ENCODE measurements at places on chromosomes 2 and 18. TPM values are rescaled to one million over a fixed set of nuclear protein-coding genes. Genes with fewer than 3 reads are reported as not detected.

DNA sequence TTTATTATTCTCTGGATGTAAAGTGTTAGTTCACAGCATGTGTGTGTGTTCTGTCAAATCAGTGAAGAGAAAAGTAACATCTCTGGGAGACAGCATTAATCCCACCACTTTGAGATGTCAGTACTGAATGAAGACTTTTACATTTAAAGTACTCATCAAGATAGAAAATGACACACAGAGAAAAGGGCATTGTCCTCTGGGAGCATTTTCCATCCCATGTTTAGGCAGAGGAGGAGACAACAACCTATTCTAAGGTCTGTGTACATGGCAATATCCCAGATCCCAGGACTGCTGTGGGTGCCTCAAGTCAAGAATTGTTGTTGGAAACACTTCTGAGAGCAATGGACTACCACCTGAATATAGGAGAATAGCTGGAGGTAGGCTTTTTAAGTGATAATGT, 201.5 kb downstream of the PPP1R1C start:
- no peaks in the 10 kb centered on the region for H3K4me1 ChIP-seq
- H3K27me3 ChIP-seq, result no peaks in the 10 kb centered on the region
- DNase-seq, result no peak
- no peak overlapping the region for H3K27ac ChIP-seq
- no peak overlapping the region for H3K4me3 ChIP-seq

GRCh38 chr2:232512602-232513001, 7.6 kb upstream of the PRSS56 start:
- no peaks in the 10 kb centered on the region for H3K36me3 ChIP-seq
- H3K27me3 ChIP-seq, result no peaks in the 10 kb centered on the region
- no peak overlapping the region for H3K27ac ChIP-seq

- DNase-seq, result no peak
- H3K27me3 ChIP-seq, result no peaks in the 10 kb centered on the region
- H3K4me1 ChIP-seq, result no peaks in the 10 kb centered on the region
- H3K27ac ChIP-seq, result no peak overlapping the region
- no peak overlapping the region for H3K4me3 ChIP-seq
- no peaks in the 10 kb centered on the region for H3K36me3 ChIP-seq
Observed at GRCh38 chr2:223865907-223866508, 28.6 kb upstream of the AP1S3 start.

DNA sequence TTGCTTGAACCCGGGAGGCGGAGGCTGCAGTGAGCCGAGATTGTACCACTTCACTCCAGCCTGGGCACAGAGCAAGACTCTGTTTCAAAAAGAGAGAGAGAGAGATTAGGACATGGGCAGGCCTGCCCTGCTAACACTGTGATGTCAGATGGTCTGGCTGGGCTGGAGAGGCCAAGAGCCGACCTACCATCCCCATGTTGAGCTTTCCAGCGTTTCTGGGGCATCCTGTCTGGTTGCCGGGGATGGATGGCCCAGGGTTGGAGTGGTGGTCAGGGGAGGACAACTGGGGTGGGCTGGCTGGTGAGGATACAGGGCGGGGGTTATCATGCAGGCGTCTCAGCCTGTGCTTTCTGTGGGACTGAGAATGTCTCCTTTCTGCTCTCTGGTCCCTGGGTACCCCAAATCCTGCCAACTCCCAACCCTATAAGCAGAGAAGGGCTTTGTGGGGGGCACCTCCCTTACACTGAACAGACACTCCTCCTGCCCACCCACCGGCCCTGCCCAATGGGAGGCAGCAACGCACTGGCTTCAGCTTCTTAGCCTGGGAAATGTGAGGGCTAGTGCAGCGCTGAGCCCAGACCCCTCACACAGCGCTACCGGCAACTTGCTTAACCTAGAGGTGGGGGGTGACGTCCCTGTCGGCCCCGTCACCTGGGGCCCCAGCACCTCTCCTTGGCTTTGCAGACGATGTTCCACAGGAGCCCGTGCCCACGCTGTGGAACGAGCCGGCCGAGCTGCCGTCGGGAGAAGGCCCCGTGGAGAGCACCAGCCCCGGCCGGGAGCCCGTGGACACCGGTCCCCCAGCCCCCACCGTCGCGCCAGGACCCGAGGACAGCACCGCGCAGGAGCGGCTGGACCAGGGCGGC, 5.4 kb downstream of the SNORC start:
- H3K4me1 ChIP-seq, result peaks cover 7% of the 10 kb centered on the region
- no peaks in the 10 kb centered on the region for H3K36me3 ChIP-seq
- H3K27ac ChIP-seq, result no peak overlapping the region
- DNase-seq, result peak; percentile 78
- H3K27me3 ChIP-seq, result no peaks in the 10 kb centered on the region

DNA sequence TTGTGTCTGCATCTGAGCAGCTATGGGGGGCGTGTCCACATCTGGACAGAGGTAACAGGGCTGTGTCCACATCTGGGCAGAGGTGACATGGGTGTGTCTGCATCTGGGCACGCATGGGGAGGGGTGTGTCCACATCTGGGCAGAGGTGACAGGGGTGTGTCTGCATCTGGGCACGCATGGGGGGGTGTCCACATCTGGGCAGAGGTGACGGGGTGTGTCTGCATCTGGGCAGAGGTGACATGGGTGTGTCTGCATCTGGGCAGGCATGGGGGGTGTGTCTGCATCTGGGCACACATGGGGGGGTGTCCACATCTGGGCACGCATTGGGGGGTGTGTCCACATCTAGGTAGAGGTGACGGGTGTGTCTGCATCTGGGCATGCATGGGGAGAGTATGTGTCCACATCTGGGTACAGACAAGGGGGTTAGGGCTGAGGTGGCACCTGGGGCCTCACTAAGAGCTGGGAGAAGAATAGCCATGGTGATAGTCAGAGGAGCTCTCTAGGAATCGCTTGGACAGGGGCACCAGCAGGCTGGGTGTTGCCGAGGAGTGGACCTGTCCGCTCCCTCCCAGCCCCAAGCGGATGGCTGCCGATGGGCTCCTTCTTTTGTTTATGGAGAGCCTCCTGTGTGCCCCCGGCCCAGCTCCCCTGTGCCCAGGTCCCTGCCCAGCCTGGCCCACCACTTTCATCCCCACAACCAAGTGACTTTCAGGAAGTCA, 177.8 kb downstream of the EIPR1 start:
- H3K4me1 ChIP-seq, result peaks cover 3% of the 10 kb centered on the region
- peaks cover 6% of the 10 kb centered on the region for H3K36me3 ChIP-seq
- H3K4me3 ChIP-seq, result no peak overlapping the region
- H3K27ac ChIP-seq, result no peak overlapping the region

DNA sequence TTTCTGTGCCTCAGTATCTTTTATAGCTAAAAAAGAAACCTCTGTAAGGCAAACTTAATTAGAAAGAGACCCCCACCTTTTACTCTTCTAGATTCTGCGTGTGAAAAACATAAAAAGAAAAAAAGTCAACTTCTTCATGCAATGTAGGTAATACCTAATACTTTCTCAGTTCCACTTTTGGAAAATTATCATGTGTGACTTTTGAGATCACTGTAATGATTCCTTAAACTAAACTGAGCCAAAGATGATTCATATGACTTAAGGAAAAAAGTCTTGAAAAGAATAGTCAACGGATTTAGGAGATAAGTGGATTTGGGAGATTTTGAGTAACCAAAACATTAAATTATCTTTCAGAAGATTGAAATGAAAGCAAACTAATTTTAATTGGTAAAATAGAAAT, 48.9 kb downstream of the PLEKHA3 start:
- H3K4me1 ChIP-seq, result peaks cover under 1% of the 10 kb centered on the region
- no peaks in the 10 kb centered on the region for H3K27me3 ChIP-seq
- DNase-seq, result no peak
- no peak overlapping the region for H3K27ac ChIP-seq

GRCh38 chr2:41920812-41921211, 127.0 kb upstream of the PKDCC start:
- H3K4me1 ChIP-seq, result no peaks in the 10 kb centered on the region
- H3K27me3 ChIP-seq, result no peaks in the 10 kb centered on the region
- no peak for DNase-seq
- H3K27ac ChIP-seq, result no peak overlapping the region

DNA sequence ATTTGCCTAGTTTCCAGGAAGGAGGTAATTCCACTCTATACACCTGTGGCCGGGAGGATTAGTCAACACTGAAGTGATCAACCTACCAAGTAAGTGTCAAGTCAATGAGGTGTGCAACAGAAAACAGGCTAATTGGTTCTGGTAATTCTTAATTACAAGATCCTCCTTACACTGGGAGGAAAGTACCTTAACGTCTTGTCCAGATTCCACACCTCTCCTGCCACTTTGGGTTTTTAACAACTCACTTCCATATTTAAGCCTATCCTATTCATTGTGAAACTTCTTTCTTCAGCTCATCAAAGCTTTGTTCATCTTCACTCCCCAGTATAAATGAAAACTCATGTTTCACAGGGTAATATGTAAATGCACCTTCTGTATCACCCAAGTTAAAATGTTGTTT, 22.0 kb upstream of the MAP4K4 start:
- no peak overlapping the region for H3K4me3 ChIP-seq
- no peak overlapping the region for H3K27ac ChIP-seq
- no peaks in the 10 kb centered on the region for H3K4me1 ChIP-seq
- no peaks in the 10 kb centered on the region for H3K27me3 ChIP-seq
- DNase-seq, result no peak

DNA sequence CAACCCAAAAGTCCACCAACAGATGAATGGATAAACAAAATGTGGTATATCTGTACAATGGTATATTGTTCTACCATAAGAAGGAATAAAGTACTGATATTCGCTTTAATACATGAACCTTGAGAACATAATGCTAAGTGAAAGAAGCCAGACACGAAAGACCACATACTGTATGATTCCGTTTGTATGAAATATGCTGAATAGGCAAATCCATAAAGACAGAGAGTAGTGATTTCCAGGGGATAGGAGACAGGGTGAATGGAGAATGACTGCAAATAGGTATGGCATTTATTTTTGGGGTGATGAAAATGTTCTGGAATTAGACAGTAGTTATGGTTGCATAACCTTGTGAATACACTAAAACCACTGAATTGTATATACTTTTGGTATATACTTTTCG, 28.6 kb upstream of the IHH start:
- no peaks in the 10 kb centered on the region for H3K4me1 ChIP-seq
- no peaks in the 10 kb centered on the region for H3K36me3 ChIP-seq
- no peak for DNase-seq
- H3K27me3 ChIP-seq, result no peaks in the 10 kb centered on the region

DNA sequence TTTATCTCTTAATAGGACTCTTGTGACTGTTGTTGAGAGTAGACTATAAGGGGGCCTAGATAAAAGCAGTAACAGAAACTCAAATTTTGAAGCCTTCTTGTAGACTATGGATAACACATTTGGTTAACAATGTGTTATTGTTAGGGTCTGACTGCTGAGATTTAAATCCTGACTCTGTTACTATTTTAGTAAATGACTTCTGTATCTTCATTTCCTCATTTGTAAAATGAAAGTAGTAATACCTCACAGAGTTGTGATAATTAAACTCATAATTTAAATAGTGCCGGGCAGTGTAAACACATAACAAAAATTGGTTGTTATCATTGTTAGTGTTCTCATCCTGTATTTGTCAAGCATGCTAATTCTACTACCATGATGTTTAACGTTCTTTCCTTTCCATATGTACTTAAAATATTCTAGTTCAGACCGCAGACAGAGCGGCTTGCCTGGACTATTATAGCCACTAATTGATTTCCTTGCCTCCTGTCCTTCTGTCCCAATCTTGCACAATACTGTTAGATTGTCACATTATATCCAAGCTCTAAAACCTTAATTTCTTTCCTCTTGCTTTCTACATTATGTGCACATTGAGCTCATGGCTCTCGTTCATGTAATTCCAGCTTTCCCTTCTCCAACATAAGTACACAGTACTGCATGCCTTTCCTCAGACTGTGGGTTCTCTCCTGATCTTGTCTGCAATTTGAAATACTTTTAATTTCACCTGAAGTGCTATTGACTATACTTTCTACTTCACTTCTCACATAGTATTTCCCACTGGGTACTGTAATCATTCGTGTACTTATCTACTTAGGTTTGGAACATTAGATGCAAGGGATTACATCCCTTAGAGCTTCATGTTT, 48.4 kb downstream of the RBBP8 start:
- H3K36me3 ChIP-seq, result peaks cover 5% of the 10 kb centered on the region
- no peaks in the 10 kb centered on the region for H3K27me3 ChIP-seq
- H3K4me1 ChIP-seq, result peaks cover 5% of the 10 kb centered on the region
- no peak overlapping the region for H3K4me3 ChIP-seq
- DNase-seq, result no peak

DNA sequence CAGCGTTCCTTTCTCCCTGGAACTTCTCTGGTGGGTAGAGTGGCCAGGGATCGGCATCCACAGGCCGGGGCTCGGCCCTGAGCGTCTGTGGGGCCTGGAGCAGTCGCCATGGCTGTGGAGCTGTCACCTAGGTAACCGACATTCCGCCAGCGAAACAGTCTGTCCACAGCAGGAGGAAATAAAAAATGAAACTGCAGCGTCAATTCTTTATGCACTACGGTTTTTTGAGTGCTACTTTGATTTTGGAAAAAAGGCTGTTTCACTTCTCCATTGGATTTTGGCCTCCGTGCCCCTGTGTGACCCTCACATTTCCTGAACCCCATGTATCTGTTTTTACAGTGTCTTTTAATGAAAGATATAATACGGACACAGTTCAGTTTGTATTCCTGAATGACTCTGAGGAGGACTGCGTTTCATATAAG, 163.4 kb downstream of the LDLRAD4 start:
- H3K36me3 ChIP-seq, result no peaks in the 10 kb centered on the region
- H3K27ac ChIP-seq, result peak overlapping the region; percentile 76
- peak; percentile 86 for DNase-seq
- H3K4me3 ChIP-seq, result peak overlapping the region; percentile 23
- H3K27me3 ChIP-seq, result no peaks in the 10 kb centered on the region

- H3K27ac ChIP-seq, result no peak overlapping the region
- no peak overlapping the region for H3K4me3 ChIP-seq
- no peaks in the 10 kb centered on the region for H3K36me3 ChIP-seq
Observed at GRCh38 chr18:45785134-45785533, 40.3 kb upstream of the SIGLEC15 start.

Gene KCNJ3
- total RNA-seq, result not detected

Gene LTBP1
- 11.5 TPM for total RNA-seq

Gene NDUFS1
- 30.4 TPM for total RNA-seq

Gene INPP5D
- total RNA-seq, result 48.4 TPM

Gene CRYBA2
- not detected for total RNA-seq

Gene CMPK2
- 18.9 TPM for total RNA-seq

Gene SOS1
- 29.3 TPM for total RNA-seq

Gene REG1B
- 1.5 TPM for total RNA-seq

Gene SCN9A
- 9.3 TPM for total RNA-seq

All from upper lobe of left lung (tissue), 6 donors.